ENCODE measurements at places on chromosomes 13 and 19.
A peak's percentile ranks its signal among the peaks of the same experiment; 100 is the strongest.

- DNase-seq = no peak
Measured at GRCh38 chr13:112752711-112753541, 63.1 kb downstream of the ATP11A start.

- no peak for DNase-seq
Measured at GRCh38 chr19:55005684-55006488, 32.2 kb downstream of the GP6 start.

DNA sequence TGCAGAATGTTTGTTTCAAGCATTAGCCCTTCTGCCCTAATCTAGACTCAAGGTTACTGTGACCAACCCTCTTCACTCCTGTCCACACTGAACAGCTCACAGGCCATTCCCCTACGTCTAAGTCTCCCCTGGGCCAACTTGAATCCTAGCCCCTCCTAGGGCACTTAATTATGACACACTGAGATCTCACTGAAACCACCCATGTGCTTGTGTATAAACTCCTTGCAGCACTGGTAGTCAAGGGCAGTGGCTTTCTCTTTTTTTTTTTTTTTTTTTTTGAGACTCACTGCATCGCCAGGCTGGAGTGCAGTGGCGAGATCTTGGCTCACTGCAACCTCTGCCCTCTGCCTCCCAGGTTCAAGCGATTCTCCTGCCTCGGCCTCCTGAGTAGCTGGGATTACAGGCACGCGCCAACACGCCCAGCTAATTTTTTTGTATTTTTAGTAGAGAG, 1.9 kb upstream of the AKT2 start:
- DNase-seq = no peak

- DNase-seq = no peak
Measured at GRCh38 chr19:15014579-15014978, 34.7 kb upstream of the CASP14 start.

- DNase-seq = no peak
Measured at GRCh38 chr19:30778061-30778460, 405.9 kb downstream of the ZNF536 start.

- DNase-seq = no peak
Measured at GRCh38 chr13:108993346-108993745, 363.9 kb downstream of the MYO16 start.

GRCh38 chr13:94170145-94170571, 309.3 kb downstream of the DCT start:
- DNase-seq = peak; percentile 85

DNA sequence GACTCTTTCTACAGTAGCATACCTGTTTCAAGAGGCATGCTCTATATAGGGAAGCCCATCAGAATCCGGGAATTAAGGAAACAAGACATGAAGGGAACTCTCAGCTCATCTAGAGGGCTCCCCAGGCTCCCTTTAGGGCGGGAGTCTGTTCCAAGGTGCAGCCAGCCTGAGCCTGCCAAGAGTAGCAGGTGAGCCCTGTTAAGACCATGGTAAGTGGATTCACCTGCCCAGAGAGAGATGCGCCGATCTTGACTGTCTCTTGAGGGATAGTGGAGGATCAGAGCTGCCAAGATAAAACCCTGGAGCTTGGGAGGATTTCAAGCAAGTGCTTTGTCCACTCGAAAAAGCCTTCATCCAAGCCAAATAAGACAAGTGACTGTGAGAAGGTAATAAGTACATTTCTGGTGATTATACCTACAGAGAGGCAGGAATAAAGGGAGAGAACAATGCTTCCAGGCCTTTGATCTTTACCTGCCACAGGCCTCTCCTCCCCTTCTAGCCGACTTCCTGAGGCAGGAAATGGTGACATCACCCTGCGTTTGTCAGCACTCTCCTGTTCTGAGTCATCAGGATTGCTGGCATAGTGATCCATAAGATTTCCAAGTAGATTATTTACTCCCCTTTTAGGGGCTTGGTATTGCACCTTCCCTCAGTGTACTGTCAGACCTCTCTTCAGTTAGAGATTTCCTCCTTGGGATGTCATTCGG, 31.5 kb downstream of the KLF5 start:
- DNase-seq = no peak

DNA sequence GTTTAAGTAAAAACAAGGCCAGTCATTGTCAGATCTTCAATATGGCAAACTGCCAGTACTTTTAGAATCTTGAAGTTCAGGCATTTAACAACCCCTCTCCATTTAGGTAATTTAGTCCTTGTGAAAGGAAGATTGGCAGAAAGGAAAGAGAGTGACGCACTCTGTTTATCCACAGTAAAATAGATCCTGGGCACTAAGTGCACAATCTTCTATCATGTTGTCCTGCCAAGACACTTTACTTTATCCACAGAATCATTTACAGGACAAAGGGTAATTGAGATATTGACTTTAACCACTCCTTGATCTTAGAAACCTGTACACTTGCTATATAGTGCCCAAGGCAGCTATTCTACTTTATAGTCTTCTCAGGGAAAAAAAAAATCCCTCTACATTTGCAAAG, 786.4 kb upstream of the SLITRK1 start:
- no peak for DNase-seq

Data from tibial artery (tissue), 4 donors.